Substantia nigra (tissue), 51 donors: ENCODE measurements at places on chromosomes 3 and 15.

GRCh38 chr15:78950902-78951840 is 6.3 kb upstream of the CTSH start:
- DNase-seq = no peak

DNA sequence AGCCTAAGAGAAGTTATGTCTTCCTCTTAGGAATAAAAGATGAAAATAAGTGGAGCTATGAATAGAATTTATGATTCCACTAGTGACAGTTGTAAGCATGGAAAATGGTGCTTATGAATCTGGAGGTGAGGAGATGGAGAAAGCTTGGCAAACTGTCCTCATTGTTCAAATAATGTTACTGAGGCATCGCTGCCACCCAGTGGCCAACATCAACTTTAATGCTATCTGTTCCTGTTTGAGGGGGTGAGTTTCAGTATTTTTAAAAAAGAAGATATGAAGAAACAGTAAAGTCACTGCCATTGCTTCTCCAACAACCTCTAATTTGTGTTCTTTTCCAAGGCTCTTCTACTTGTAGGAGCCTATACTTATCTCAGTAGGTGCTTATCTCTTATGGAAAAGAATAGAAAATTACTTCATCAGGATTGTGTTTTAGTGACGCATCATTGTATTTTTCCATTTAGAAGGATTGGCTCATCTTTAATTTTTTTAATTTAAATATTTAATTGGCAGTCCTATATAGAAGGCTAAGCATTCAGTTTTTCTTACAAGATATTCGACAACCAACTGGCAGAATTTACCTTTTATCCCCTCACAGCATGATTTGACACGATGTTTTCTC is 260.4 kb upstream of the P2RY1 start:
- no peak for DNase-seq

GRCh38 chr3:12681089-12681942 is 17.4 kb upstream of the RAF1 start:
- DNase-seq = no peak

- DNase-seq = no peak
These were observed 28.3 kb downstream of the SEC61A1 start for GRCh38 chr3:128080323-128081080.

DNA sequence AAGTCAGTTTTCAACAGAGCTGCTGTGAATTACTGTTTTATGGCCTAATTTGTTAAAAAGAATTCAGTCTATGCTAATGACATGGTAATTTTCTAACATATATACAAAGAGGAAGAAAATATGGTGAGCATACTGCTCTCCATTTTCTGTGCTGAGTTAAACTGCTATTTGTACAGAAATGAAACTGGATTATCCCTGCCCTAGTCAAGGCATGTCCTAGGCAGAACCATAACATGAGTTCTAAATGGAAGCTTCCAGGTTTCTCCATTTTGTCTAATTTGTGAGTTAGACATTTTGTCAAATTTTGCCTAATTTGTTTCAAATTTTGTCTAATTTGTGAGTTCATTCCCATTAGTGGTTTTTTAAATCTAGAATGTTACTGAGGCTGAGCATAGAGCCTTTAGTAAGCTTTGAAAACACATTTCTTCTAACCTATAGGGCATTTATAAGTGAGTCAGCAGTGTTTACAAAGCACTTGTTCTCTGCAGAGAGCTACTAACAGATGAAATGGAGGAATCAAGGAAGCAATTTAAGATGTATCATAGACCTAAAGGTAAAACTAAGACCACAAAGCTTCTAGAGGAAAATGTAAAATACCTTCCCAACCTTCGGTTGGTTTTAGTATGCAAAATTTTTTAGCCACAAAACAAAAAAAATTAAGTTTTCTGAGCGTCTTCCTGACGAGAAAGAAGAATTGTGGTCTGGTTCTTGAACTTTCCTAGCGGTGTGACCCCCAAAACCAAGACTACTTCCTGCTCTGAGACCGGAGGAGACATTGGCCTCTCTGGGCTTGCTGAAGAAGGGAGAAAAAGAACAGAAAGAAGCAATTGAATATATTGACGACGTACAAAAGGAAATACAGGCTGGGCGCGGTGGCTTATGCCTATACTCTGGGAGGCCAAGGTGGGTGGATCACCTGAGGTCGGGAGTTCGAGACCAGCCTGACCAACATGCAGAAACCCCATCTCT is 9.8 kb downstream of the P2RY14 start:
- no peak for DNase-seq

DNA sequence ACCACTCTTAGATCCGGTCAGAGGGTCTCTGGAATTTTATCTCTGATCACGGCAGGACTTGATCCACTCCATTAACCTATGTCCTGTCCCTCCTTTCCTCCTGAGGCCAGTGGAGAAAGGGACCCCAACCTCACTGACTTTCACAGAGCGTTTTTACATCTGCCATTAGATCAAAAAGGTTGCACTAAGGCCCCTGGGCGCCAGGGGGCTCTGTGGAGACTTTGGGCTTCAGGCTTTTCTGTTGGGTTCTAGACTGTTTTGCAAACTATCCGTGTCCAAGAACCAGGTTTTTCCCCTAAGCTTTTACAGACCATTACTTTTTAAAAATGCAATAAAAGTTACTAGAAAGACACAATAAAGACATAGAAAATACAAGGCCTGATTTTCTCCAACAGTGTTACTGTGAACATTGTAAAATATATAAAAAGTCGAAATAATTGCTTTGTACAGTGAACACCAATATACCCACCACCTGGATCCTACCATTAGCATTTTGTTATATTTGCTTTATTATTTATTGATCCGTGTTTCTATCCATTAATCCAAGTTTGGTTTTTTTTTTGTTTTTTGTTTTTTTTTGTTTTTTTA is 159.7 kb downstream of the POLR2M start:
- no peak for DNase-seq

- DNase-seq = no peak
These were observed 29.1 kb downstream of the DAPK2 start for GRCh38 chr15:64017082-64017588.

GRCh38 chr3:177484206-177484605 is 286.9 kb upstream of the TBL1XR1 start:
- no peak for DNase-seq

DNA sequence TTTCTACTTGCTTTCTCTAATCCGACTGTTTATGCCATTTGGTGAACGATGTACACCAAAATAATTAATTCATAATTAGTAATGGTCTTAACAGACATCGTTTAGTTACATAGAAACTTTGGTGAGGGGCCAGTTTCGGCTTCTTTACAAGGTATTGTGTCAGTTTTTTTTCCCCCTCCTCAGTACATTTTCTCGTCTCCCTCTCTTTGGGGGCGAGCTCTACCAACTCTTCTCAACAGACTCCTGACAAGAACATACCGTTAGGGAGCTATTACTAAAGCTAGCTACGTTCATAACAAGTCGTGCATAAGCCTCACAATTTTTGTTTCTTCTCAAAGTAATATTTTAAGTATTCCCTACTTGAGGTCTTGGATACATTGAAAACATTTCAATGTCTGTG is 1.4 kb downstream of the U2SURP start:
- no peak for DNase-seq

GRCh38 chr3:68089572-68090011 is 435.2 kb upstream of the SUCLG2 start:
- DNase-seq = no peak

- DNase-seq = no peak
These were observed 15.2 kb upstream of the ITGA11 start for GRCh38 chr15:68447209-68447608.

DNA sequence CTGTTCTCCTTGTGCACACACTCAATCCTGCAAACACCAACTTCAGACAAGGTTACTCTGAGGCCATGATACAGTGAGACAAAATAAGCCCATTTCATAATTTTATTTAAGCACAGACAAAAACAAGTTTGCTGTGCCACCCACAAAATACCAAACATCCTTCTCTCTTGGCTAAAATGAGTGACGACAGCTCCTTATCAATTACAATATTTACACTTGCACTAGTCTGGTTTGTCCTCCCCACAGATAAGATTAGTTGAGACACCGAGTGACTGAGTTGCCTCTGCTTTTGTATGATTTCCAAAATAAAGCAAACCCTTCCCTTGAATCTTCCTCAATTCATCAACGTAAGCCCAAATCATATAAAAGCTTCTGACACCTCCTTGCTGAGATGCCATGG is 233.5 kb upstream of the ATP10A start:
- DNase-seq = no peak

- no peak for DNase-seq
These were observed 603.3 kb upstream of the TBL1XR1 start for GRCh38 chr3:177800561-177800960.

DNA sequence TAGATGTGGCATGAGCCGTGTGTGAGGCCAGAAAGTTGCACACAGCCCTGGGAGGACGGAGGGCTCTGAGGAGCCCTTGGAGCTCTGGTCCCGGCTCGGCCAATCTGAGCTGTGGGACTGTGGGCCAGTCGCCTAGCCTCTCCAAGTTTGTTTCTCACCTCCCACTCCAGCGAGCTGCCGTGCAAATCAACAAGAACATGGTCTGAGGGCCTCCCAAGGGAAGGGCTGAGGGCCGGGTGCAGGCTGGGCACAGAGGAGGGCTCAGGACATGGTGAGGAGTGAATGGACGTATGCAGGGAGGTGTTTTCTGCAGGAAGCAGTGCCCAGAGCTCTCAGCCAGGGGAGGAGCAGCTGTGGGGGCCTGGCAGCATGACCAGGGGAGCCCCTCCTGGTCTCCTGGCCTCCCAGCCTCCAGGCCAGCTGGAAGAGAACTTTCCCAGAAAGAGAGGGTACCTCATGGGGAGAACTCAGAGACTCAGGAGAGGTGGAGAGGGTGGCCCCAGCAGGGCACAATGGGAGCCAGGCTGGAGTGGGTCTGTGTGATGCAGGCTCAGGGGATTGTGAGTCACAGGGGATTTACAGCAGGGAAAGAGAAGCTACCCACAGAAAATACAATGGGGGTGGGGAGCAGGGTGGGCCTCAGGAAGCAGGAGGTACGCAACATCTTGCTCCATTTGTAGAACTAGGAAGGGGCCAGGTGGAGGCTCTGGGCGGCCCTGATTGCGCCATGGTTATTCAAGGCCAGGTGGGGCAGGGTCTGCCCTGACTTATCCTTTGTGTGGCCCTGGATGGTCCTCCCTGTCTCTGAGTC is 24.8 kb downstream of the PSTPIP1 start:
- DNase-seq = no peak

DNA sequence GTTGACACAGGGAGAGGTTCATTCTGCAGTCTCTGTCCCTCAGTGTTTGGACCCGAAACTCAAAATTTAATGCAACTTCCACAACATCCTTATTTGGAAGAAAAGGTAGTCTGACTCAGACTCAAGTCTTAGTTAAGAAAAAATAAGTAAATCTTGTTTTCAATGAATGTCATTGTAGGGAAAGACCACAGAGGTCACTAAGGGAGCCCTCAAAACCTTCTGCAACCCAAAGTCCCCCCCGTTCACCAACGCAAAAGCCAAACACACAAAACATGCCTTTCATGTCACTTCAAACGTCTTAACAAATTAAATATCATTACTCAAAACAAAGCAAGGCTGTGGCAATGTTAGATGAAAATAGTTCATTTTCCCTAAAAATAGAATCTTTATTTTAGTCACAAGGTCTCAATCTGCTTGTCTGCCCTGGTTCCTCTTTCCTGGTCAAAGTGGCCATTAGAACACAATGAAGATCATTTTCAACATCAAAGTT is 20.9 kb upstream of the SSUH2 start:
- no peak for DNase-seq

- DNase-seq = no peak
These were observed 74.5 kb downstream of the BFSP2 start for GRCh38 chr3:133474251-133474801.

GRCh38 chr3:143783851-143784370 is 64.4 kb downstream of the SLC9A9 start:
- DNase-seq = no peak

GRCh38 chr3:131797776-131798175 is 237.0 kb downstream of the CPNE4 start:
- DNase-seq = no peak

GRCh38 chr15:57114070-57114469 is 195.6 kb downstream of the TCF12 start:
- DNase-seq = no peak

DNA sequence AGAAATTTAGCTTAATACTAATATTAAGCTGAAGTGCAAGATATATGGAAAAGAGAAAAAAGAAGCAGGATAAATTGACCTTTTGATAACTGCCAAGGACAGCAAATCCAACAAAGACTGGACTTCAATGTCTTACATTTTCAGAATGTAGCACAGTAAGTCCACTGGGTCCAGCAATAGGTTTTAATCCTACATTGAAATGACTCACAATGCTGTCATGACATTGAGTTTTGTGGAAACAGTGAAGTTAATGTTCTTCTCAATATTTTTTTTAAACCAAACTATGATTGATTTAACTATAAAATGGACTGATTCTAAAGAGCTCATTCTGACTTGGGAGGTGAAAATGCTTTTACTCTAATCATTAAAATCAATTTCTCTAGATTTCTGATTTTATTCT is 166.6 kb upstream of the ZNF717 start:
- DNase-seq = no peak

GRCh38 chr15:51866751-51867150 is 37.3 kb downstream of the TMOD3 start:
- no peak for DNase-seq
